ENCODE measurements at places on chromosomes 6 and 20.

- no peak for DNase-seq
Observed at GRCh38 chr6:40804905-40805304, 217.7 kb upstream of the LRFN2 start.

DNA sequence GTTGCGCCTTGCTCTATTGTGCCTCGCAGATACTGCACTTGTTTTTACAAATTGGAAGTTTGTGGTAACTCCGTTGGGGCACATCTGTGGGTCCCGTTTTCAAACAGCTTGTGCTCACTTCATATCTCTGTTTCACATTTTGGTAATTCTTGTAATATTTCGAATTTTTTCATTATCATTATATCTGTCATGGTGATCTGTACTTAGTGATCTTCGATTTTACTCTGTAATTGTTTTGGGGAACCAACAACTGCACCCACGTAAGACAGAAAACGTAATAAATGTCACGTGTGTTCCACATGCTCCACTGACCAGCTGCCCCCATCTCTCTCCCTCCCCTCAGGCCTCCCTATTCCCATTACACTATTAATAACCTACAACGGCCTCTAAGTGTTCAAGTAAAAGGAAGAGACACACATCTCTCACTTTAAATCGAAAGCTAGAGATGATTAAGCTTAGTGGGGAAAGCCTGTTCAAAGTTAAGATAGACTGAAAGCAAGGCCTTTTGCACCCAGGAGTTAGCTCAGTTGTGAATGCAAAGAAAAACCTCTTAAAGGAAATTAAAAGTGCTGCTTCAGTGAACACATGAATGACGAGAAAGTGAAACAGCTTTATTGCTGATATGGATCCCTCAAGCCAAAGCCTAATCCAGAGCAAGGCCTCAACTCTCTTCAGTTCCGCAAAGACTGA lies 26.9 kb downstream of the TTLL2 start:
- DNase-seq: no peak

GRCh38 chr6:76703786-76704185 lies 631.3 kb upstream of the IMPG1 start:
- DNase-seq: no peak

DNA sequence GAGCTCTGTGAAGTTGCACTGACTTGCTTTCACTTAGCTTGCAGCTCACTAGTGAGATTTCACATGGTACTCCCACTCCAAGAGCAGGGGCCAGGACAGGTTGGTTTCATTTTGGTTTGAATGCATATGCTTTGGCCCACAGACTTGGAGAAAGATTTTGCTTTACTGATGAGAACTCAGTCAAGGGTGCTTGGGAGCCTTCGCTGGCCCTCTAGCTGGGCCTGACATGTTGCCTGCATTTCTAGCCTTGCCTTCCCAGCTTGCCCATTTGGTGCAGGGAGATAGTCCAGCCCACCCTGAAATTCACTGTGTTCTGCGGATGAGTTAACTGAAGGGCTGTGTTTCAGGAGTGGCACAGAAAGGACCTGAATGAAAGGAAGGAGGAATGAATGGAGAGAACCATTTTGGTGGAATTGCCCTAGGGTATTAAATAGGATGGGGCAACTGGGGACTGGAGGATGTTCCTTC lies 1.9 kb downstream of the SGK1 start:
- DNase-seq: no peak

DNA sequence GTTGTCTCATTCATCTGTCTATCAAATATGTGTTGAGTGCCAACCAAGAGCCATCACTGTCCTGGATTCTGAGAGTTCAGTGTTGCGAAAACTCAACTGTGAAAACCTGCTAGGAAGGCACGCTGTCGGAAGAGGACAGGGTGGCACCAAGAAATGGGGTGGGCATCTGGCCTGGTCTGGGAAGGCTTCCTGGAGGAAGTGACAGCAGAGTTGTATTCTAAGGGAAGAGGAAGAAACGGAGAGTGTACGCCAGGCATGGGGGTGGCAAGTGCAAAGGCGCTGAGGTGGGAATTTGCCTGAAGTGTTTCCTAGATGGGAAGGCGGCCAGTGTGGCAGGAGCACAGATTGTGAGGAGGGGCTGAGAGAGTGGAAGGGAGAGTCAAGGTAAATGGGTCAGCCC lies 91.2 kb downstream of the ANKRD60 start:
- no peak for DNase-seq

DNA sequence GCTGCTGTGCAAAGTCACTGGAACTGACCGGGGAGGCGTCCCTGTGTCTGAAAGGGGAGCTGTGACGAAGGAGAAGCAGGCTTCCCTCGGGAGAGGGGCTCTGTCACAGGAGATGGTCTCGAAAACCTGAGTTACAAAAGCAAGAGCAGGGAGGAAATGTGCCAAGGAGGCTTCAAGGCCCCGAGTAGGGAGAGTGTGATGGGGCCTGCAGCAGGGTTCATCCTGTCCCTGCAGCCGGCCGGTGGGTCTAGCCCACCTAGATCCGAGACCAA lies 16.7 kb downstream of the DYNLT1 start:
- DNase-seq: no peak

GRCh38 chr6:109297406-109298110 lies 84.7 kb downstream of the CD164 start:
- no peak for DNase-seq

DNA sequence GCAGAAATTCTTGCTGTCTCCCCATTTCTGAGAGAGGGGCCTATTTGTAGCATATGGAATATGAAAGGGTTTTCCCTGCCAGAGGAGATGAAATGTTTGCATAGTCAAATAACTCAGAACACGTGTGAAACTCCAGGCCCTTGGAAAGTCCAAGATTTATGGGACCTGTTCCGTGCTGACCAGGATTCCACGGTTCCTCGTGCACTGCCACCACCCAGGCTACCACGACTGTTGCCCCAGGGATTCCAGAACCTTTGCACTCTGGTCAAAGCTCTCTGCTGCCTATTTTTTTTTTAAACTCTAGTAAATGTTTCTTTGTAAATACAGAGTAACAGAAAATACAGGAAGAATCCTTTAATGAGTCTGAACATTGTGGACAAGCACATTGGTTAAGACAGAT lies 35.0 kb downstream of the MYLK4 start:
- DNase-seq: no peak

DNA sequence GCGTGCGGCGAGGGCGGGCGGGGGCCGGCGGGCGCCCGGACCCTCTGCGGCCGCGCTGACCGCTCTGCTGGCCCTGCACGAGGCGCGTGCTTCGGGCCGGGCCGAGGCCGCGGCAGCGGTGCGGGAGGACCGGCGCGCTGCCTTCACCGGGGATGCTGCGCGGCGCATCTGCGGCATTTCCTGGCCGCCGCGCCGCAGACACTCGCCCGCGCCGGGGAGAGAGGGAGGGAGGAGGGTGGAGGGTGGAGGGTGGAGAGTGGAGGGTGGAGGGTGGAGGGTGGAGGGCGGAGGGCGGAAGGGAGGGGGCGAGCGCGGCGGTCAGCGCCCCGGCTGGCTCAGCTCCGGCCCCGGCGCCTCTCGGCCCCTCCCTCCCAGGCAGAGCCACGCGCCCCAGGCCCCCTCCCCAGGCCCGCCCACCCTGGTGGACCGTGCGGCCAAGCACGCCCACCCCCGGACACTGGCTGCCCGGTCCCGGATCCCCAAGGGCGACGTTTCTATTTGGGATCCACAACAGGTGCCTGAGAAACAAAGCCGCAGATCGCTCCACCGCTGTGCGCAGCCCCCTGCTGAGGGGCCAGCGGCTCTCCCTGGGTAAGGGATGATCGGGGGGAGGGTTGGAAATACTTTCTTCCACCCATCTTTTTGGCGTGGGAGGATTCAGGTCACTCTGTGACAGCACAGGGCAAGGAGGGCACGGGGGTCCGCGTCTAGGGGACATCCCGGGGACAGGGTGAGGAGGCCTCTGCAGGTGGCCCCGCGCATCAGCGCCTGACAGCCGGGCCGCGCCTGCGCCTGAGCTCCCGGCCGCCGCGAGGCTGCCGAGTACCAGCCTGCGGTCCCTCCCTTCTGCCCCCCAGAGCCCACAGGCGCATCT lies 111.2 kb upstream of the BEND6 start:
- no peak for DNase-seq

DNA sequence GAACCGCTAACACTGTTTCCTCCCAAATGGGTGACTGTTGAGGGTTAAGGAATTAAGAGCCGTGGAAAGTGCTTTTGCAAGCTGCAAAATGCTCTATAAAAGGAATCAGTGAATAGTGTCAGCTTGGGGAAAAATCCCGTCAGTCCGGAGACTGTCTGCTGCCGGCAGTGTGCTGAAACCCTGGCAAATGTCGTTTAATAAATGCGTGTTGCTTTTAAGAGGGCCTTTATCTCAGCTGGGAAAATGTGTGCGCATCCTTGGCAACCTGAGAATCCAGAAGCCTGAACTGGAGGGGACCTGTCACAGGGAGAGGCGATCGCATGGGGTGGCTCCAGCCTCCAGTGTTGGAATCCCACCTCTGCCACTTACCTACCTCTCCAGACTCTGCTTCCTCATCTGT lies 9.8 kb downstream of the SIRPA start:
- no peak for DNase-seq

GRCh38 chr6:146028252-146028795 lies 538 bp upstream of the GRM1 start:
- no peak for DNase-seq

DNA sequence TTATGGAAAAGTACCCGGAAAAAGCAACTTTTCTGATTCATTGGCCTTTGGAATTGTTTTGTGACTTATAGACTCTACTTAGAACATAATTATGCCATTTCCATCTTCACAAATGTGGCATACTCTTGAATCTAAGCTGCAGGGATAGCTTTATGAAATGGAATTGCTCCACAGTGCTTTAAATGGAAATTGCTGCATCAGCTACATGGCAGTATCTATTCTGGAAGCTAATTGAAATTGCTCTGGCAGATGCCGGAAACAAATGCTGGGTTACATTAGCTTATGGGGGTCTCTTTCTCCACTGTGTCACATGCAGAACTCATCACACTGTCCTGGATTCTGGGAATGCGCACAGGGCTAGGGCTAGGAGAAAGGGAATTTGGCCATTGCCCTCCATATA lies 108.9 kb downstream of the SAMD5 start:
- DNase-seq: no peak

- DNase-seq: no peak
Observed at GRCh38 chr6:126388104-126388598, 48.2 kb downstream of the CENPW start.

- no peak for DNase-seq
Observed at GRCh38 chr6:75611702-75612375, 10.2 kb downstream of the SENP6 start.

GRCh38 chr6:34359418-34360158 lies 32.9 kb downstream of the NUDT3 start:
- no peak for DNase-seq

GRCh38 chr6:53887316-53887715 lies 92.5 kb downstream of the LRRC1 start:
- DNase-seq: no peak

DNA sequence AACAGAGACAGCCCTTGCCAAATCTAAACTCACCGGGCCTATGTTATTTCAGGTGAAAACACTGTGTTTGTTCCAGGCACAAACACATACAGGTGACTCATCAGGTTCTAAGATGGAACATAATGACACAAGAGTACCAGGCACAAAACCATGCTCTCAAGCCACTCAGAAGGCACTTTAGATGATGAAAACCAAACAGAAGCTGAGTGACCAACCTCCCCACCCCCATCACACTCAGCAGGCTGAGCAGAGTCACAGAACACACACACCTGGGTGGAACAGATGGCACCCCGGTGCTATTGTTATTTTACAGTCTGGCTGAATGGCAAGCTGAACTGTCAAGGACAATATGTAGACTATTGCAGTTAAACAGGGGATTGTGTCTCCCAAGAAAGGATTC lies 20.6 kb upstream of the NKX2-2 start:
- no peak for DNase-seq

DNA sequence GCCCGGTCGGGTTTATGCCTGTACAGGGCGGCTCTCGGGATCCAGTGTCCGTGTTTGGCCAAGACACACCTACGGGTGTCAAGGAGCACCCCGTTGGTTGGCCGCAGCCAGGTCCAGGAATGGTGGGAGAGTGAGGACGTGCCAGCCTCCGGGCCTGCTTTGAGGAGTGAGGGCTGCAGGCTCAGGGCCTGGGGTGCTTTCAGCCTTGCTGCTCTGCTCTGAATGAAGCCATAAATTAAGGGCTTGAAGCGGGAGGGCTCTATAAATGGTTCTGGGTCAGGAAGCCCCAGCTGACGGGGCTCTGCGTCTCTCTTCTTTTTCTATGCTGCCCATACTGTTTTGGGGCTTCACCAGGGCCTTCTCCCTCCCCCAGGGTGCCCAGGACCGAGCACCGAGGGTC lies 15.1 kb downstream of the GATA5 start:
- no peak for DNase-seq

GRCh38 chr6:155738602-155739105 lies 283.0 kb upstream of the NOX3 start:
- DNase-seq: no peak

GRCh38 chr6:121216928-121217327 lies 117.4 kb downstream of the TBC1D32 start:
- DNase-seq: no peak

- no peak for DNase-seq
Observed at GRCh38 chr6:38813041-38813823, 98.1 kb downstream of the DNAH8 start.

- no peak for DNase-seq
Observed at GRCh38 chr20:13029687-13030375, 21.1 kb downstream of the SPTLC3 start.

- DNase-seq: no peak
Observed at GRCh38 chr6:88890394-88890793, 73.0 kb downstream of the RNGTT start.

GRCh38 chr6:53484476-53485280 lies 60.2 kb downstream of the GCLC start:
- DNase-seq: no peak

DNA sequence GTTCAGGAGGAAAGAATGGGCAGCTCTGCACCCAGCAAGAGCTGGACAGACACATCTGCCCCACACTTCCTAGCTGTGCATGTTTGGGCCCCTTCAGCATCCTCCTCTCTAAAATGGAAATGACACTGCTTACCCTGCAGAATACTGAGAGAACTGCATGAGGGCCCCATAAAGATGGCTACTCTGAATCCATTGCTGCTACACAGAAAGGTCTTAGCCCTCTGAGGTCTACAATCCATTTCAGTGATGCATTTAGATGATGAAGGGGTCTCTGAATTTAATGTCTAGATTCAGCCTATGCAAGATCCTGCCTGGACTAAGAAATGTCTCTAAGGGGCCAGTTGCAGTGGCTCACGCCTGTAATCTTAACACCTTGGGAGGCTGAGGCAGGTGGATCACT lies 11.3 kb downstream of the BMP7 start:
- no peak for DNase-seq

- DNase-seq: no peak
Observed at GRCh38 chr20:49275636-49276035, 2.2 kb downstream of the ZNFX1 start.

DNA sequence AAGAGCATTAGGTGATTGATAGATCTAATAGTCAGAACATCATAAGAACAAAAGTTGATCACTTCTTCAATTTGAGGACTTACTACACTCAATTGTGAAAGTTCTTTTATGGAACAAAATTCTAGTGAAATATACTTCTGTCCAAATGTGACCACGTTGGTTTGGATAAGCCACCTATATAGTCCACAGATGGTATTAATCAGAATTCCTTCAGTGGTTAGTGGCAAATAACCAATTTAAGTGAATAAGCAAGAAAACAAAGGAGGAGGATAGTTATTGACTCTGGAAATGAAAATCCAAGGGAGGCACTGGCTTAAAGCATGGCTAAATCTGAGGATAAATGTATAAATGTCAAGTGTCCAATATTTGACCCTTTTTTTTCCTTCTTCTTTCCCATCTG lies 268.5 kb upstream of the MARCKS start:
- DNase-seq: no peak

GRCh38 chr6:46720401-46720800 lies 14.8 kb downstream of the PLA2G7 start:
- DNase-seq: no peak
